ENCODE measurements at places on chromosomes 13 and 19.

- DNase-seq: no peak
- H3K27me3 ChIP-seq: no peaks in the 10 kb centered on the region
- H3K4me1 ChIP-seq: no peaks in the 10 kb centered on the region
- no peaks in the 10 kb centered on the region for H3K36me3 ChIP-seq
- no peak overlapping the region for H3K27ac ChIP-seq
- peak overlapping the region; percentile 66 for H3K4me3 ChIP-seq
Measured at GRCh38 chr19:40191836-40192646, 815 bp downstream of the MAP3K10 start.

DNA sequence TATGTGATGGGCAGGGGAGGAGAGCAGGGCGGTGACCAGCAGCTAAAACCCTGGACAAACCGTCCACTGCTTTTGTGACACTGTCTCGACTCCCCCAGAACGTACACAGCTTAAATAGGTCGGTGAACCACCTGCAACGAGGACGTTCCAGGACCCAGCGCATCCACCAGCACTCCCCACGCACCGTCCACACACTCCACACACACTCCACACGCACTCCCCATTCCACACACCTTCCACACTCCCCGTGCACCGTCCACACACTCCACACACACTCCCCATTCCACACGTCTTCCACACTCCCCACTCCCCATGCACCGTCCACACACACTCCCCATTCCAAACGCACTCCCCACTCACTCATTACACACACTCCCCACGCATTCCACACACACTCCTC, 38.3 kb upstream of the C13orf46 start:
- H3K4me3 ChIP-seq: no peak overlapping the region
- H3K4me1 ChIP-seq: peaks cover 6% of the 10 kb centered on the region
- H3K36me3 ChIP-seq: peaks cover 18% of the 10 kb centered on the region
- no peak for DNase-seq
- no peak overlapping the region for H3K27ac ChIP-seq

- H3K27me3 ChIP-seq: no peaks in the 10 kb centered on the region
- no peak overlapping the region for H3K4me3 ChIP-seq
- H3K36me3 ChIP-seq: no peaks in the 10 kb centered on the region
- DNase-seq: no peak
Measured at GRCh38 chr19:4749870-4750590, 26.4 kb upstream of the DPP9 start.

GRCh38 chr13:40631605-40632004, 34.8 kb downstream of the FOXO1 start:
- H3K27me3 ChIP-seq: no peaks in the 10 kb centered on the region
- H3K4me3 ChIP-seq: no peak overlapping the region
- H3K36me3 ChIP-seq: no peaks in the 10 kb centered on the region
- H3K4me1 ChIP-seq: no peaks in the 10 kb centered on the region

GRCh38 chr19:30107251-30107650, 165.2 kb downstream of the URI1 start:
- H3K4me1 ChIP-seq: no peaks in the 10 kb centered on the region
- H3K36me3 ChIP-seq: no peaks in the 10 kb centered on the region
- H3K27ac ChIP-seq: no peak overlapping the region
- H3K27me3 ChIP-seq: no peaks in the 10 kb centered on the region
- DNase-seq: no peak

- no peak overlapping the region for H3K27ac ChIP-seq
- H3K36me3 ChIP-seq: no peaks in the 10 kb centered on the region
- H3K4me1 ChIP-seq: peaks cover 18% of the 10 kb centered on the region
- no peak for DNase-seq
Measured at GRCh38 chr19:51803967-51804366, 9.0 kb downstream of the FPR3 start.

GRCh38 chr13:27549406-27549981, 70.8 kb downstream of the LNX2 start:
- H3K4me3 ChIP-seq: no peak overlapping the region
- H3K36me3 ChIP-seq: peaks cover 59% of the 10 kb centered on the region
- no peak for DNase-seq
- no peaks in the 10 kb centered on the region for H3K27me3 ChIP-seq
- H3K4me1 ChIP-seq: peaks cover 18% of the 10 kb centered on the region

DNA sequence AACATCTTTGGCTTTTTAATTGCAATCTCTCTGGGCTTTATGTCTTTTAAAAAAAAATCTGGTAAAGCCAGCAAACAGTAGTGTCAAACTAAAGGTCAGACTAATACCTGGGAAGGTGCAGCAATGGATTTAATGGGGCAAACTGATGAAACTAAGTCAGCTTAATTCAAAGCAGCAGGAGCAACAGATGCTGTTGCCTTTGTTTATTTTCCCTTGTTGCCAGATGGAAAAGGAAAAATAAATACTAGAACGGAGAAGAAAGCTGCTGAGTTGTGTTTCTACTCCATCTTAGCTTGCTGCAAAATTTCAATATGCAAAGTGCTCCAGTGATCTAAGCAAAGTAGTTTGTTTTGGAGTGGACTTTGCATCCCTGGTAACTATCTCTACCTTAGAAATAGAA, 1097.8 kb downstream of the PCDH17 start:
- H3K27ac ChIP-seq: no peak overlapping the region
- DNase-seq: no peak
- no peaks in the 10 kb centered on the region for H3K4me1 ChIP-seq
- H3K4me3 ChIP-seq: no peak overlapping the region
- H3K27me3 ChIP-seq: peaks cover 21% of the 10 kb centered on the region

- H3K27me3 ChIP-seq: no peaks in the 10 kb centered on the region
- DNase-seq: no peak
- H3K36me3 ChIP-seq: no peaks in the 10 kb centered on the region
- H3K4me1 ChIP-seq: no peaks in the 10 kb centered on the region
- no peak overlapping the region for H3K4me3 ChIP-seq
Measured at GRCh38 chr13:44373247-44373600, 400 bp upstream of the SERP2 start.

GRCh38 chr13:97542102-97542685, 108.2 kb downstream of the RAP2A start:
- H3K27ac ChIP-seq: no peak overlapping the region
- no peaks in the 10 kb centered on the region for H3K36me3 ChIP-seq
- no peak for DNase-seq
- H3K4me1 ChIP-seq: no peaks in the 10 kb centered on the region
- no peaks in the 10 kb centered on the region for H3K27me3 ChIP-seq

- no peaks in the 10 kb centered on the region for H3K4me1 ChIP-seq
- no peak overlapping the region for H3K27ac ChIP-seq
- H3K36me3 ChIP-seq: no peaks in the 10 kb centered on the region
- DNase-seq: no peak
- no peaks in the 10 kb centered on the region for H3K27me3 ChIP-seq
- H3K4me3 ChIP-seq: no peak overlapping the region
Measured at GRCh38 chr19:19081642-19082151, 17.9 kb downstream of the SLC25A42 start.

DNA sequence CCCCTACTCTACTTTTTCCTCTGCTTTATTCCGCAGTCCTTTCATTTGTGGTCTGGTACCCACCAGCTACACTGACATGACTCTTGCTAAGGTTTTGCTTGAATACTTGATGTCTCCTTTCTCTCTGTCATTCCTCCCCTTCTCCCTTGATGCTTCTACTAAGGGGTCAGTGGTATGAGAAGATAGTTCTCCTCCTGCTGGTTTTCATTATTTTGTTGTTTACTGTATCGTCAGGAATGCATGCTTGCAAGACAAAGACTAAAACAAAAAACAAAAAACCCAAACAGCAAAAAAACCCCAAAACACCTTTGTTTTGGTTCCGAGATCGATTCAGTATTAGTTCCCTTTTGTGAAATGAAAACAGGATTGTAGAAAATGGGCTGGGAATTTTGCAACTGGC, 59.5 kb downstream of the PCCA start:
- no peak overlapping the region for H3K27ac ChIP-seq
- no peaks in the 10 kb centered on the region for H3K27me3 ChIP-seq
- no peaks in the 10 kb centered on the region for H3K4me1 ChIP-seq
- no peak overlapping the region for H3K4me3 ChIP-seq

DNA sequence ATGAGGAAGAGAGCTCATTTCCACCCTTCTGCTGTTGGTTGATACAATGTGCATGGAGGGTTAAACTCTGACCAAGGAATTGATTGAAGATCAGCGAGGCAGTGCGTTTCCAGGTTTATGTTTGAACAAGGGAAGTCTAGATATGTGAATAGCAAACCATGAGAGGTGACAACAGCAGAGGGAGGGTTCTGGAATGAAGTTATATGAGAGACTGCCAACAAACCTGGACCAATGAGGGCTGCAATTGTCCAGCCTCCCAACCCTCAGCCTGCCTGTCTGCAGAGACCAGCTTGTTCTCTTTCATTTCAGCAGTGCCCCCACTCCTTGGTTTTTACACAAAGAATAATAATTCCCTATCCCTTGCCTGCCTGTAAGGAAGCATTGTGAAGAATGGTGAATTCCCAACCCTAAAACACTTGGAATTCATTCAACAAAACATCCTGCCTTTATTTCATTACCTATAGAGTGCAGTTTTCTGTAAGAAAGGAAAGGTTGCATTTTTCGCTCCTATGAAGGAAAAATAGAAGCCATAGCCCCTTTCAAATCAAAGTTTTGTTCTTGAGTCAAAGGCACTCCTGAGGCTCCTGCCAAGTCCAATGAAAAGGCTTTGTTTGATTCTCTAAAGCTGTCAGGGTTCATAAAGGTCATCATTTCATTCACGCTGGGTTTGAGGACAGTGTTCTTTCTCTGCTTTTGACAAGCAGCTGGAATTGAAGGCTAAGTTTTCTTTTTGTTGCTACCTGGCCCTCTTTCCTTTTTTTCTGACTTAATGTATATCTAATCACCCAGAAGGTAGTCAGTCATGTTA, 53.6 kb upstream of the ABCC4 start:
- no peaks in the 10 kb centered on the region for H3K36me3 ChIP-seq
- no peak overlapping the region for H3K27ac ChIP-seq
- H3K4me1 ChIP-seq: no peaks in the 10 kb centered on the region
- no peak for DNase-seq
- H3K27me3 ChIP-seq: no peaks in the 10 kb centered on the region

GRCh38 chr13:97242755-97243497, 20.8 kb downstream of the MBNL2 start:
- no peak overlapping the region for H3K4me3 ChIP-seq
- H3K27me3 ChIP-seq: no peaks in the 10 kb centered on the region
- H3K27ac ChIP-seq: no peak overlapping the region
- peaks cover 8% of the 10 kb centered on the region for H3K36me3 ChIP-seq

- no peak overlapping the region for H3K4me3 ChIP-seq
- H3K4me1 ChIP-seq: no peaks in the 10 kb centered on the region
- no peak for DNase-seq
- no peaks in the 10 kb centered on the region for H3K36me3 ChIP-seq
- no peak overlapping the region for H3K27ac ChIP-seq
Measured at GRCh38 chr13:104074326-104074725, 1008.1 kb upstream of the SLC10A2 start.

- no peak overlapping the region for H3K27ac ChIP-seq
- H3K4me1 ChIP-seq: no peaks in the 10 kb centered on the region
- H3K4me3 ChIP-seq: no peak overlapping the region
- no peak for DNase-seq
Measured at GRCh38 chr13:25939961-25940687, 111.7 kb downstream of the SHISA2 start.

DNA sequence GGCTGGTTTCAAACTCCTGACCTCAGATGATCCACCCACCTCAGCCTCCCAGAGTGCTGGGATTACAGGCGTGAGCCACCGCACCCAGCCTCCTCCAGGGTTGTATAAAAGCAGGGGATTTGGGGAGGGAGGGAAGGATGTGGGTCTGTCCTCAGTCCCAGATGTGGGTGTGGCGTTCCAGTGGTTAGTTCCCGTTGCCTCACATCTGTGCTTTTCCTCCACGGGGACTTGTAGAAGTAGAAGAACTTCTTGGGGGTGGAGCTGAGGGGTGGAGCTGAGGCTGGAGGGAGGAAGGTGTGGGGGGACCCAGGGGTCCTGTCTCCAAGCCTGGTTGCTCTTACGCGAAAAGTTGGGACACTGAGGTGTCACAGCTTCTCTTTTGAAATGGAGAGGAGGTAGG, 514 bp upstream of the MCEMP1 start:
- DNase-seq: no peak
- H3K4me1 ChIP-seq: no peaks in the 10 kb centered on the region
- no peak overlapping the region for H3K27ac ChIP-seq
- H3K4me3 ChIP-seq: no peak overlapping the region

All from RWPE2 (cell line).